ENCODE measurements at places on chromosomes 7 and 10.

GRCh38 chr7:81140775-81141174 lies 221.9 kb upstream of the SEMA3C start:
- no peak for DNase-seq

DNA sequence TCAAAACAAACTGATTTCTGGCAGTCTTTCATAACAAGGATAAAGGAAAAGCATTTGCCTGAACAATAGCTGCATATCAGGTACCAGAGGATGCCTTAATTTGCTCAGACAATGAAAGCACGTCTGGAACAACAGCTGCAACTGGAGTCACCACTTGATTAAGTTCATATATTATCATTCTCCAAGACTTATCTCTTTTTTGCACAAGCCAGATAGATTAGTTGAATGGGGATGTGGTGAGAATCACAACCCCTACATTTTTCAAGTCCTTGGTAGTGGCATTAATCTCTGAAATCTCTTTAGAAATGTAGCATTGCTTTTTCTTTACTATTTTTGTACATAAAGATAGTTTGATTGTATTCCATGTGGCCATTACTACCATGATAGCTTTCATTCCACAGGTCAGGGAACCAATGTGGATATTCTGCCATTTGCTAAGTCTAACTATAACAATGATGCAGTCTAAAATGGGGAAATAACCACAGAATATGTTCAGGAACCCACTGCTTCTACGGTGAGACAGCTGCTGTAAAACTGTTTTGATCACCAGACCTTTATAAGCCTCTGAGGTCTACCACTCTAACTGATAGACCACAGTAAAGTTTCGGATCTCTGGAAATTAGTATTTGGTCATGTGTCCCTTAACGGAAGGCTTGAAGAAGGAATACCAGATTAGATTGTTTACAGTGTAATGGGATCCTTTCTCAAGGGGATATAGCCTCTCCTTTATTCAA lies 1176.2 kb downstream of the DNAJB9 start:
- no peak for DNase-seq

DNA sequence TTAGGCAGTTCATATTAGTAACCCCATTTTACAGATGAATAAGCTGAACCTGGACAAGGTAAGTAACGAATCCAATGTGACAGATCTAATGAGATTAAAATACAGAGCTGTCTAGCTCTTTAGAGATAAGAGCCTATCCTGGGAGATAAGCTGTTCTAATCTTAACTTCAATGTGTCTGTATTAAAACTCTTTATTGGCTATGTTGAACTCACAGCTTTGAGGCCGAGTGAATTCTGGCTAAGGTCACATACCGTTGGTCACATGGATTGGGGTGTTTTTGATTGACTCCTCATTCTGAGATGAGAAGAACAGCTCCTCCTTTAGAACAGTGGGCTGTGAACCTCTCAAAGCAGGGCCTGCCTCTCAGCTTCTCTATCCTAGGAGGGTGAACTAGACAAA lies 113.4 kb upstream of the EEPD1 start:
- no peak for DNase-seq

DNA sequence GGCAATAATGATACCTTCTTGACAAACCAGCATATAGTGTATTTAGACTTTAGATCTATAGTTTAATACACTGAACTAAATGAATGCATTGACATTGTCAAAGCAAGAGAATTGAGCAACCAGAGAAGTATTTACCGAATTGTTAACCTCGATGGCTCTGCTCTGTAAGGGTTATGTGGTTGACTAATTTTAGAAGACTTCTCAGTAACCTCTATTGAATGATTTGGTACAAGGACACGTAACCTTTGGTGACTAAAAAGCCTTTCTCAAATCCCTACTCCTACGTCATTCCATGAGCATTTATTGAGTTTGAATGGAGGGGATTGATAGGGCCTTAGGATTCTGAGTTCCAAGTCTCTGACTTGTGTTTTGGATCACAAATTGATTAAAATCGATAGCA lies 67.6 kb downstream of the MDFIC start:
- no peak for DNase-seq

- DNase-seq = no peak
These were observed 23.0 kb upstream of the ZMYND11 start for GRCh38 chr10:112246-112645.

DNA sequence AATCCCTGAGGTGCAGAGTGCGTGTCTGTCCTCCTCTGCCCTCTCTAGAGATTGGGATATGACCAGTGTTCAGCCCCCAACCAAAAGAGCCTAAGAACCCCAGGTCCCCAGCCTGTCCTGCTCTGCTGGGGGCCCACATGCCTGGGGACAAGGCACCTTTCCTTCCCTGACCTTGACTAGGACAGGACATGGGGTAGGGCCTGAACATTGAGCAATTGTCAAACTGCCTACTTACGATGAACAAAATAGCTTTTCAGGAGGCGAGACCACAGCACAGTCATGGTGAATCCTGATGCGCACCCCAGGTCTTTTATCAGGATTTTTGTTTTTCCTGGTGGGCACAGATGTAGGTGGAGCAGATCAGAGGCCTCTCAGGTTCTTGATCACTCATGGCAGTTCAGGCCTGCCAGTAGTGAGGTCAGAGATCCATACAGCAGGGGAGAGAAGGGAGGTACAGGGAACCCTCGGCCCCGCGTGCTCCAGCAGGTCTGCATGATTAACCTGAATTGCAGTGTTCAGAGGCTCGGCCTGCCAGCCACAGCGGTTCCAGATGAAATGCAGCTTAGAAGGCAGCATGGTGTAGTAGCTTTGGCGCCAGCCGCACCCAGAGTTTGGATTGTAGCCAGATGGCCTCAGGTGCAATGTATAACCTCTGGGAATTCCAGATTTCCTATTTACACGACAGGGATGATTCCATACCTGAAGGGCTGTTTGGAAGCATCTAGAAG lies 191.3 kb downstream of the CUX1 start:
- no peak for DNase-seq

- no peak for DNase-seq
These were observed 900 bp downstream of the CDHR1 start for GRCh38 chr10:84195044-84195830.

DNA sequence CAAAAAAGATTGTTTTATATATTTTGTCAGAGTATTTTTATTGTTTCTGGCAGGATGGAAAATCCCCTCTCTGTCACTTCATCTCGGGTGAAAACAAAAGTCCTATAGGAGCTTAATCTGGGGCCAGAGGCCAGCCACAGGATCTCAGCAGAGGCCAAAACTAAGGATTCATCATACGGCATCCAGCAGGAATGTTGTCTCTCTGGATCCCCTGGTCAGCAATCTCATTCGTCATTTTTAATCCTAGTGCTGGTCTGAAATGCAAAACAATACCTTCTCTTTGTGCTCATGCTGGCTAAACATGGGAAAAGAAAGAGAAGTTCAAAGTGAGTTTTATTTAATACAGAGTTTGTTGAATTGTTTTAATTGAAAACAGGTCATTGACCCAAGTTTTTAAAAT lies 482.5 kb upstream of the AUTS2 start:
- DNase-seq = no peak

DNA sequence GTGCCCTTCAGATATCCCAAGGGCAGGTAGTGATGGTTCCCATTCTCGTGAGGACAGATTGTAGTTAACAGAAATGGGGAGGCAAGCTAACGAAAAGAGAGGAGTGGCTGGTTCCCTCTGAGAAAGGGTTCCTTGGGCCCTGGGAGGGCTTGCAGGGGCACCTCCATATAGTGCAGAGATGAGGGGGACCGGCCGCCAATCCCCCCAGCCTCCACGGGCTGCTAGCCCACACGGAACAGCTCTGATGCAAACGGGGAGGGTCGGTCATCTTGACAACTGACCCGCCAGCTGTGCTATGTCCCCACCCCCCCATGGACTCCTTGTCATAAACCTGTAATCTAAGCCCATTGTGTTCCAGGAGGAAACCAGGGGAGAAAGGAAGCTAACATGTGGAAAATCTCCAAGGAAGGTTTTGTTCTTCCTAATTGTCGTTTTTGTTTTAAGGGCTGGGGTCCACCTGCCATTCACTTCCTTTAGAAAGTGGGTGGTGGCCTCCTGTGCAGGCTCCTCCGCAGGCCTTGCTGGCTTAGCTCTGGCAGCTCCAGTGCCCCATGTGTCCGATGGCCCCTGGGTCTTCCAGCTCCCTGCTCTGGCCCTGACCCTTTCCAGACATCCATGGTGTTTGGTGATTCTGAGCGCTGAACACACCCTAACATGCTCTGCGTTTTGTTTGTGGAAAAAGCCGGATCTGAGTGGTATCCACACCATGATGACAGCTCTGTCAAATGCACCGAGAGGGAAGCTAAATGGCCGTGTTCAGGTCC lies 15.9 kb downstream of the ADCY1 start:
- no peak for DNase-seq

- no peak for DNase-seq
These were observed 225.7 kb upstream of the AOAH start for GRCh38 chr7:36949711-36950600.

- DNase-seq = no peak
These were observed 326.4 kb downstream of the SFMBT2 start for GRCh38 chr10:7084280-7085005.

DNA sequence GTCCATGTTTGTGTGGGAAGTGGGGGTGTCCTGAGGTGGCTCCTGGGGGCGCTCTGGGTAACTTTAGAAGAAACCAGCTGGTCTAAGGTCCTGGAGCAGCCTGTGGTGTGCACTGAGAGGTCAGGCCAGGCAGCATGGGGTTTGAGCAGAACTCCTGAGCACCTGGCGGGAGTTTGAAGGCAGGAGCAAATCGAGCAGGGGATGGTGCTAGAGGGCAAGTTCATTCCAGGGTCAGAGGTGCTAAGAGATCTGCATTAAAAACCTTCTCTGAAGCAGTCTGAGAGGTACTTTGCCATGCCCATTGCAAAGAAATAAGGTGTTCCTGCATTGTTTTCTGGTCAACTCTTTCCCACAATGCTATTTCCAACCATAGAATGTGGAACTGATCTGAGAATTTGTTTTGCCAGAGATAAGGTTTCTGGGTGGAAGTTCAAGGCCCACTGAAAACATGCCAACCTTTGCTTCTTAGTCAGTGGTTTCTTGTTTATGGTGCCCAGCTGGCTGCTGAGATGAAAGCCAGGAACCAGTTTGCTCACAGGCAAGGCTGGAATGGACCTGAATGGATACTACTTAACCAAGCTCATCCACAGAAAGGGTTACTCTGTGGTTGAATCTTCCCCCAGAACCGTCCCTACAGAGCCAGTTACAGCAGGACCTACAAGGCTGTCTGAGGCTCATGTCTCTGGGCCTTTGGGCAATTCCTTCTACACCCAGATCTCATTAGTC lies 136.3 kb upstream of the TMEM72 start:
- no peak for DNase-seq

DNA sequence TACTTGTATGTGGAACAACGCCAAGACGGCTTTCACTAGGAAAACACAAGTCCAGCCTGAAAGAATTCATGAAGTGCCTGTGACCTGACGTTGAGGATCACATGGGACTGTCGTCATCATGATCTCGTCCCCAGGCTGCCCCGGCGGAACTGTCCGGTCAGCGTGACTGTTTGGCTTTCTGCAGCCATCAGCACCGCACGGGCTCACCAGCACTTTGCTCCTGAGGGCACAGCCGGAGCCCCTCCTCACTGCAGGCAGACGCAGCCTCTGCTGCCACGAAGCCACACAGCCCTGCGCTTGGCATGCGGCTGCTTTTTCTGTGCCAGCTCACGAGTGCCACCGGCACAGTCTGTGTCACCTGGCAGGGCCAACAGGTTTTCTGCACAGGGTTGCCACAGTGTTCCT lies 9.4 kb upstream of the GET4 start:
- no peak for DNase-seq

GRCh38 chr7:49229246-49229645 lies 304.9 kb downstream of the CDC14C start:
- DNase-seq = no peak

DNA sequence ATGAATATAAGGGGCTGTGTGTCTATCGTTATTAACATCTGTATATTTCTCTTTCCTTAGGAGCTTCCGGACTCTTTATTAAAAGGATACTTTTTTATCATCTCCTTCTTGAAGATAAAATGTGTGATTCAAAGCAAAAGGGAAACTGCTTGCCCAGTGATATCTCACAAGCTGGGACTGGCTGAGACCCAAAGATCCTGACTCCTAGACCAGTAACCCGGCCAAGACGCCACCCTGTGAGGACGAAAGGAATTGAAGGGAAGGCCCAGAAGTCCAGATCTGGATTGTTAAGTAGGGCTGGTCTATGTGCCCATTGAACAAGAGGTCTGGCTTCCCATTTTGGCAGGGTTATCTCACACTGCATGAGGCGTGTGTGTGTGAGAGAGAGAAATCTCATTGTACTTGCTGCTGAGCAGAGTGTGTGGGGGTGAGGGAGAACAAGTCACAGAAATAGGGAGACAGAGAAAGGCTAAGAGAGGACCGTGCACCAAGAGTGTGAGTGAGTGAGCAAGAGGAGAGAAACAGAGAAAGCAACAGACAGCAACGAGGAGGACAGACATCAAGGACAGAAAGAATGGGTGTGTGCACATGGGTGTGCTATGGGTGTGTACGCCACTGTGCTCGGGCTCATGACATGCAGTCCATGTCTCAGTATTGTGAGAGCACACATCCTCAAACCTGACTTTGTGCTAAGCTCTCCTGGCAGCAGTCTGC lies 75.4 kb downstream of the PLXNA4 start:
- no peak for DNase-seq

DNA sequence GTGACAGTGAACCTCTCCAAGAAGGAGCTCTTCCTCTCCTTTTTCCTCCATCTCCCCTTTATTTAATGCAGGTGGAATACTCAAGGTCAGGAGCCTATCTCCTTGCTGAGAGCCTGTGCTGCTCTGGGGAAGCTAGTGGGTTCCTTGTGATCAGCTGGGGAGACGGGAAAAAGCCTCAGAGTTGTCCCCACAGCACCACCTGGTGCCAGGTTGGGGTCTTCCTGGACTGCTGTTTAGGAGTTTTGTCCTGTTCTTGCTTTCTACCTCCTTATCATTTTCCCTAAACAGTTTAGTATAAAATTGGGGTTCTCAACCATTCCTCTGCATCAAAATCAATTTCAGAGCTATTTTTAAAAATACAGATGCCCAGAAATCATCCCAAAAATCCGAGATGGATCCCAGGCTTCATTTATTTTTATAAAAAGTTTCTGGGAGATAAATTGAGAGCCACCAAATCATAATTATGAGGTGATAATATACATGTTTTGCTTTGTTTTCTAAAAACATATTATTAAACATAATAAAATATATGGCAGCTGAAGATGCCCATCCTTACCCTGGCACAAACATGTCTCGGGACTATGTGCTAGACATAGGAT lies 44.3 kb downstream of the MACC1 start:
- DNase-seq = peak; percentile 28

DNA sequence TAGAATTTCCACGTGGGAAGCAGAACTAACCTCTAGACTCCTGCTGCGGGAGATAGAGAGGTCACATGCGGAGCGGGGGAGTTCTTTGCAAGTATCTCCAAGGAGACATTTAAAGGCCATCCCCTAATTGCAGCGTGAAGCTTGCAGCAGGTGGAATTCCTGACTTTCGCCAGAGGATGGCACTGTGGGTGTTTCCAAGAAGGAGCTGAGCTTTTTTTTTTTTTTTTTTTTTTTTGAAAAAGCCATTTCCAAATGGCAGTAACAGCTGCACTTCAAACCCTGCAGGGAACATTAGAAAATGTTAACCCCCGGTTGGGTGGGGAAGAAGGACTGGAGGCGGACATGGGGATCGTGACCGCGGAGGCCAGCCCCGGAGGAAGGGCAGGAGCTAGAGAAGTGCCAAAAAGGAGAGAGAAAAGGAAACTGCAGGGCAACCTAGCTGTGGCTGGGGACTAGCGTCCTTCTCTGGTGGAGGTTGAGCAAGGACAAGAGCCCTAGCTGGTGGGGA lies 487.7 kb downstream of the TYW1 start:
- DNase-seq = peak; percentile 27
